T-helper 9 cell (primary cell): ENCODE measurements at places on chromosomes 16 and 17.
A peak's percentile ranks its signal among the peaks of the same experiment; 100 is the strongest.

DNA sequence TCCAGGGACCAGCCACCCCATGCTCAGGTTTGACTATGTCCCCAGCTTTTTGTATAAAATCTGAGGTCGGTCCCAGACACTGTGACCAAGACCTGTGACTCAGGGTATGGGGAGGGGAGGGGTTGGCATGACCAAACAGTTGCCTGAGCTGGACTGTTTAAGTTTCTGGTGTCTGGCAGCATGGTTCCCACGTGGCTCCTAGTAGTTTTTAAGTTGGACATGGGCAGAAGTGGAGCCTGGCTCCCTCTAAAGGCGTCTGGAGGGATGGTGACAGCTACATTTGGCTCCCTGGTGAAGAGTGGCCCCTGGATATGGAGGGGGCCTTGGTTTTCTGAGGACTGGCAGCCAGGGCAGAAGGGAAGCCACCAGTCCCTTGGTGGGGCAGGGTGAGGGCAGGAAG, 7.9 kb downstream of the SMCR8 start:
- DNase-seq: no peak

- DNase-seq: peak; percentile 38
Observed at GRCh38 chr16:53098526-53099317, 43.9 kb downstream of the CHD9 start.

DNA sequence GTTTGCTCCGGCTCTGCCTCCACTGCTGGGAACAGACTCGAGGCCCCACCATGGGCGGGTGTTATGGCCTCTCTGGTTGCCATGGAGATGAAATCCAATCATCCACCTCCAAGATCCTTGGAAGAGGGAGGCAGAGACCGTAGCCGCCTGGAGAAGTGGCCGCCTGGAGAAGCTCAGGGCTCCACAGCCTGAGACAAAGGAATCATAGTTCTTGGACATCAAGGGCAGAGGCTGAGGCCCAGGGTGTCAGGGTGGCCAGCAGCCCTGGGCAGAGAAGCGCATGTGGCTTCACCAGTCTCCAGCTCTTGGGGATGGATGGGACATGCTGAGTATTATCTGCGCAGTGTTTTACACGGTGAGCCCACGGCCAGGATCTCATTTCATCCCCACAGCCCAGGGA, 36.2 kb downstream of the ABR start:
- DNase-seq: no peak

- no peak for DNase-seq
Observed at GRCh38 chr17:83079766-83080578, 563 bp downstream of the METRNL start.

GRCh38 chr17:57697891-57698711, 47.0 kb downstream of the CCDC182 start:
- no peak for DNase-seq

DNA sequence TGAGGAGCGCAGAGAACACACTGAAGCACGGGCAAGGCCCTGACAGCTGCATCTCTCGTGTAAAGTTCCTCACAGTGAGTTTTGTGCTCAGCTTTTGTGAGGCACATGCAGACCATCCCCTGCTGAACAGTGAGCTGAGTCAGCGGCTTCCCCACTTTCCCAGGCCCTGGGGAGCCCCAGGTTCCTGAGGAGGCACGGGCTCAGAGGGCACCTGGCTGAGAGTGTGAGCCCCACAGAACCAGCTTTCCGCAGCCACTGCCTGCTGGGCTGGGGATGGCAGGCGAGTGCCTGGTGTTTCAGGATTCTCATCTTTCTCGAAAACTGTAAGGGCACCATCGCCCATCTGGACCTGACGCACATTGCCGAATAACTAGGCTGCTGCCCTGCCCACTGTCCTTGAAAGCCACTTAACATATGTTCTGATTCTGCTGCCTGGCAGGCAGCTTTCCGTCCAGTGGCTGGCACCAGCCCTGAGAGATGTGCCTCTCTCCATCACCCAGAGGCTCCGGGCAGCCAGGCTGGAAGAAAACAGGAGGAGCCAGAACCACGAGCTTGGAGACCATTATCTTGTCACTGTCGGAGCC, 266.7 kb upstream of the FOXF1 start:
- DNase-seq: no peak

DNA sequence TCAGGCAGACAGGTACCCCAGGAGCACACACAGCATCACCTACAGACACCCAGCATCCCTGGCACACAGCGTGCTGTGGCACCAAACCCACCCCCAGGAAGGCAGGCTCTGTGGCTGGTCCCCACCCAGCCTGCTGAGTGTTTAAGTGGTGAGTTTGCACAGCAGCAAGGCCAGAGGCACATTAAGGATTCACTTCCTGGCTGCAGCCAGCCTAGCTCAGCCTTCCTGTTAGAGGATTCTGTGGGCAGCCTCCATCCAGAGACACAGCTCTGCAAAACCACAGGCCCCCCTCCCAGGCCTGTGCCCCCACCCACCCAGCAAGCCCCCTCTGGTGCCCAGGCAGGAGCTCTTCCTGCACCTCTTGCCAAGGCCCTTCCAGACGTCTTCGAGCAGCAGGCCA, 36.1 kb upstream of the PHB1 start:
- no peak for DNase-seq

DNA sequence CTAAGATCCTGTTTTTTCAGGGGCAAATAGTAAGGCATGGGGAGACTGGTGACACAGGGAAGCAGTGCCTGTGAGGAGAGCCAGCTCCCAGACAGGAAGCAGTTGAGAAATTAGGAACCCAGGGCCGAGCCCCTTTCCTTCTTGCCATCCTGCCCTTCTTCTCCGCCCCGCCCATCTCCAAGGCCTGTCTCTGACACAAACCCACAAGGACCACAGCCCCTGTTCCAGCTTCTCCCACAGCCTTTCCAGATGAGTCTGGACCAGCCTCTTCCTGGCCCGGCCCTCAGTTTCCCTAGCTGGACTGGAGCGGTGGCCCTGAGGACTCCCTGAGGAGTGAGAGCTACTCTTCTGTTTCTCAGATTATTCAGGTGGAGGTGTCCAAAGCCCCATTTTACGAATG, 9.9 kb downstream of the CCDC102A start:
- no peak for DNase-seq

- DNase-seq: no peak
Observed at GRCh38 chr17:2777242-2777867, 18.9 kb upstream of the RAP1GAP2 start.

DNA sequence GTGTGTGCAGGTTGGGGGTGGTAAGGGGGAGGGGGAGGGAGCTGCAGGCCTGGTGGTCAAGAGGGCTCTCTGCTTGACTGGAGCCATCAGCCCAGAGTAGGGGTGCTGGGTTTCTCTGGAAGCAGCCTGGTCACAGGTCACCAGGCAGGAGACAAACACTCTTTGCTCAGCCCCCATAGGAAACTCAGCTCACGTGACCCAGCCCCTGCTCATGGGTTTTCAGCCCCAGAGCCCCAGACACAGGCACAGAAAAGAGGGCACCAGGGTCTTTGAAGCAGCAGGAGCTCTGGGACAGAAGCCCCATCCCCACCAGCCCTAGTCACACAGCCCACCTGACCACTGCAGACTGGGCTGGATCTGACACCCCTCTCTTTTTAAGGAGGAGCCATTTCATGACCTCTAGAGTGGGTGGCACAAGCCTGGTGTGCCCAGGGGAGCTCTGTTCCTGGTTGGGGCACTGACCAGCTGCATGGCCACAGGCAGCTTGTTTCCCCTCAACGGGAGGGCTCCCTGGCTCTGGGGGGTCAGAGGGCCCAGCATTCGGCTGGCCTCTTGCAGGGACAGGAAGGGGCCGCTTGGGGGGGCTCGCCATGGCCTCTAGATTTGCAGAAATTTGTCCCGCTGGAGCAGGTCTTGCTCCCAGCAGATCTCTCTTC, 13.8 kb upstream of the CD79B start:
- DNase-seq: no peak

GRCh38 chr17:1853698-1854097, 23.9 kb downstream of the RPA1 start:
- DNase-seq: no peak

DNA sequence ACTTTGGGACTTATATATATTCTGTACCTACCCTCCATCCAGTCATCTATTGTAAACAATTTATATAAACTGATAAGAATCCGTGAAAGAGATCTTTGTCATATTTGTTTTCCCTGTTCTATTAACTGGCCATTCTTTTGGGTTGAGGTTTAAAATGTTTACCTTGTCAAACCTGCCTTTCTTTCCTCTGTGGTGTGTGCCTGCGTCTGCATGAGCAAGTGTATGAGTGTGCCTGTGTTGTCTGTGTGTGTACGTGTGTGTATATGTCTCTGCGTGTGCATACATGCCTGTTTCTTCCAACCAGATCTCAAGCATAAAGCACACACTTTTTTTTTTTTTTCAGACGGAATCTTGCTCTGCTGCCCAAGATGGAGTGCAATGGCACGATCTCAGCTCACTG, 201.5 kb downstream of the C16orf95 start:
- DNase-seq: no peak

GRCh38 chr16:68344252-68344651, 33.4 kb downstream of the PRMT7 start:
- no peak for DNase-seq

GRCh38 chr17:81968396-81968745, 7.4 kb upstream of the NOTUM start:
- no peak for DNase-seq

- no peak for DNase-seq
Observed at GRCh38 chr17:27473190-27473747, 17.0 kb downstream of the KSR1 start.

DNA sequence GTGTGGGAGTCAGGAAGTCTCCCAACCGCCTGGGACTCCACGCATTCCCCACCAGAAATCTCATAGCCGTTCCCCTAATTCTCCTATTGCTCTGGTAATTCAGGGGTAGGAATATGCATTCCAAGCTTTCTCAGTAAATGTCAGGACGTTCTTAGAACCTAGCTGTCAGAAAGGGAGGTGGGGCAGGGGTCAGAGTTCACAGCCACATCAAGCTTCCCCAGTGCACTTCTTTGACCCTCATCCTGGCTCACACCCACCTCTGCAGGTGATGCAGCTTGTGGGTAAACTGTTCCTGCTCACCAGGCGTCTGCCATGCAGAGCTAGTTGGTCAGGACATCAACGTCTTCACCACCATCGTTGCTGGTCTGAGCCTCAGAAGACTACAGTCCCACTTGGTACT, 14.0 kb upstream of the IL27 start:
- DNase-seq: no peak

DNA sequence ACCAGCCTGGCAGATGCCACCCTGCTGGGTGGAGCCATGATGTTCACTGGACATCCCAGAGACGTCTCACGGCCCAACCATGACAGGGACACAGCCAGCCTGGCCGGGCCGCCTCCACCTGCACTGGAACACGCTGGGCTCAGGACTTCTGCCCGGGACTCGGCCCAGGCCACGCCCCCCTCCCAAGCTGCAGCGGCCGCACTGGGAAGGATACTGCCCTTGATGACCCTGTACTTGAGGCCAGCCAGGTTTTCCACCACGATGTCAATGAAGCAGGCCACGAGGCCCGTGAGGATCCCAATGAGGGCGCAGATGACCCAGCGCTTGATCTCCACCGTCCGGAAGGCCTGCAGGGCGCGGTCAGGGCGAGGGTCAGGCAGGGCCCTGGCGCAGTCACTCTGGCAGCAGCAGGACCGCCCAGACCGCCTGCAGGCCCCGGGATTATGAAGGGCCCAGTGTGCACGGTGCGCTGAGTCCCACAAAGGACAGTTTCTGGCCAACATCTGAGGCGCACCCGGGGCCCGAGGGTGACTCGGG, 14.2 kb downstream of the CLCN7 start:
- no peak for DNase-seq

- no peak for DNase-seq
Observed at GRCh38 chr17:56322991-56323390, 169.7 kb downstream of the ANKFN1 start.

- no peak for DNase-seq
Observed at GRCh38 chr16:50244140-50244503, 22.2 kb upstream of the ADCY7 start.

- no peak for DNase-seq
Observed at GRCh38 chr17:57679356-57679755, 65.7 kb downstream of the CCDC182 start.

DNA sequence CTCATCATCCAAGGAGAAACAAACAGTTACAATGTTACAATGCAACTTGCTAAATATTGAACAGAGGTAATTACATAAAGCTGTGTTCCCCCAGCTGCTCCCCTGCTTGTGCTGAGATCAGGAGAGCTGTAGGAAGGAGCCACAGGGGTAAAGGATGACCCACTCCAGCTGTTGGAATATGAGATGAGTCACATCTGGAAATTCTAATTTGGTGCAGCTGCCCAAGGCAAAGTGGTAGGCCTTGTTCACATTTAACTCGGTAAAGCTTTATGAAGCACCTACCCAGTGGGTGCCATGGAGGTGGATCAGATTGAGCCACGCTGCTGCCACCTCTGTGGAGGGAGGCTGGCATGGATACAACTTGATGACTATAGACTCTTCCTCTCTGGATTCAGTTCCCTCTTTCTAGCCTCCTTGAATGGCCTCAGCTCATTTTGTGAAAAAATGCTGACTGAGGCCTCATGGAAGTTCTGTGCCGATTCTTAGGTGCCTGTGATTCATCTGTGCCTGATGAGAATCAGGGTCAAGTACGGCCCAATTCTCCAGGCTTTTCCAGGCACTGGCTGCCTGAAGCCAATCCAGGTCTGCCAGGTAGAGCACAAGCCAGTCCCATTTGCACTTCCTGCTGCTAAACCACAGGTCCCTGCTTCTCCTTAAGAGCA, 7.4 kb downstream of the ZNF689 start:
- DNase-seq: no peak

DNA sequence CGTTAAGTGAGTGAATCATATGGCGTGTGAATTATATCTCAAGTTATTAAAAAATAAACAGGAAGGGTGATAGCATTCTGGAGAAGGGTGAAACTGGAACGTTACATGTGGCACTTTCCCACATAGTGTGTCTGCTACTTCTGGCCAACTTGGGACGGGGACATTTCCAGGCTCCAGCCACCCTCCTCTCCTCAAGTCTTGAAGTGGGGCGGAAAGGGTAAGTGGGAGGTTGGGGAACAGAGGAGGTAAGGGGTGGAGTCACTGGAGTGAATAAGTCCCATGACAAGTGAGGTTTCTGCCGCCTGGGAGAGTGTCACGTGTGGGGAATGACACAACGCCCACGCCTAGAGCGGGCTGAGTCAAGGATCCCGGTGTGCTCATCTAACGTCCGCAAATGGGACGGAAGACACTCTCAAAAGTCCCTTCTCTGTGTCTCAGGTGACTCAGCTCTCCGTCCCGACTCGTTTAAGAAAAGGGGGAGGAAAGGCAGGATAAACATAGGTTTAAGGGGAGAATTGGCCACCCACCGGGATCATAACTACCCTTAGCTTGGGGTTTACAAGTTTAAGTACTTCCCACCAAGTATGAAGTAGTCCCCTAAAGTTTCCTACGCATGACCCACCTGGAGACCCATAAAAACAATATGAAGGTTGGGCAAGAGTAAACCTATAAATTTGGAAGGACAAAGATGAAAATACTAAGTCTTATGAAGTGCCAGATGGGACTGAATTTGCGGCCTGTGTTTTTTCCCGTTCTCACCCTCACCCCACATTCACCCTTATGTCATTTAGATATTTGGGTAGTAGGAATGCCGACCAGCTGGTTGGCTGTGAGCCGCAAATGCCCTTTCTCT, 1.2 kb upstream of the SPAG9 start:
- DNase-seq: peak; percentile 49
